ENCODE measurements at places on chromosomes 3 and 15.

DNA sequence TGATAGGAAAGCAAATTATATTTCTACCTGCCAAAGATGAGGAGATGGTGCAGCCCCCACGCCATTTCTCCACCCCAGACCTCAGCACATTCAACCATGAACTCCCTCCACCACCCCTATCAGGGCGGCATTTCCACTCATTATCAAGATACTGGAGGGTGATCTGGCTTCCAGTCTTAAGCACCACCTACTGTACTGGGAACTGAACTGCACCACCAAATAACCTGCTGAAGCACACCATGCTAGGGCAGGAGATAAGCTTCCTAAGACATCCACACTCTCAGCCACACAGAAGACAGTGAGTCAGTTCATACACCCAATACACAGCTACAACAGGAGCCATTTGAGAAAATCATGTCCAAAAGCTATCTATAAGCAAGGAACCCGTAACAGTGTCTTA lies 98.8 kb downstream of the FGF7 start:
- no peak for DNase-seq

GRCh38 chr3:31622636-31623288 lies 90.0 kb downstream of the STT3B start:
- DNase-seq: no peak

DNA sequence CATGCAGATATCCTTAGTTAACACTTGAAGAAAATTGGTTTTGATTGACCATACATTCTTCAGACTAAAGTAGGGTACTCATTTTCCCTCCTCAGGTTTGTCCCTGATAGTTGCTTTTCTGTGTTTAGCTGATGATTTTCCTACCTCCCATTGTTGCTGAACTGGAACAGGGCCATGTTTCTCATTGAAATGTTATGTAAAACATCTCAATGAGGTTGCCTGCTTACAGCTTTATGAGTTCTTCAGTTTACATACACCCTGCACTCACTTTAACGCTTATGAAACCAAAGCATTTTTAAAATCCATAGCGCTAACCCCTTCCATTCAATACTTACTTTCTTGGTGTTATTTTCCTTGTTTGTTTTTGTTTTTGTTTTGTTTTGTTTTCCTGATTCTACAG lies 61.9 kb downstream of the HMG20A start:
- no peak for DNase-seq

DNA sequence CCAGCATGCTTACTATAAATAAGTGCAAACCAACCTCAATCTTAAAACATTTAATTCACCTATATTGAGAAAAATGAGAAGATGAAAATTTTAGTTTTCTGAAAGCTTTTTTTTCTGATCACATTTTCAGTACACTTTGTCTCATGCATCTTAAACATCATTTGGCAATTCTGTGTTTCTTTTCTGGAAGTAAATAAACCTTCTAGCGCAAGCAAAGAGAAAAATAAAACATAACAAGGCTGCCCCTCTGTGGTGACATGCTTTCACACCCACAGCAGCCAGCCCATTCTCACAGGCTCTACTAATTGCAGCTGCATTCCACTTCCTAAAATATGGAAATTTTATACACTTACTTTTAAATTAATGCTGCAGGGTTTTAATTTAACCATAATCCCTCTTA lies 90.1 kb downstream of the NEK10 start:
- no peak for DNase-seq

All from effector memory CD4-positive, alpha-beta T cell (primary cell).